ENCODE measurements at places on chromosomes 12 and 14.

DNA sequence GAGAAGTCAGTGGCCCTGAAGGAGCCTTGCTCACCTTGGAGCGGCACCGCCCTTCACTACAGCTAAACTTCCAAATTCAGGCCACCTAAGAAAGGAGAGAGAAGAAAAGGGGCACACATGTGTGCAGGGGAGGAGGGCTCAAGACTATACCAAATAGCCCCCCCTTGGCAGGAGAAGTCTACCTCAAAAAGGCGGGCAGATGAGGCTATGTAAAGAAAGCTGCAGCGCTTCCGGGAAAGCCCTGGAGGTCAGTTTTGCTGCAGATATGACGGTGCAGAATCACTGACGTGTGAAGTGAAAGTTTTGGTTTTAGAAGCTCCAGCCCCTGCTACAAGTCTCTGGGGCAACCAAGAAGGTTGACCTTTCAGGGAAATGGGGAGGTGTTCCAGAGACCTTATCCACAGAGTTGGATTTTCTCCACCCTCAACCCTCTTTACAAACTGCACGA, 48.2 kb upstream of the PNMA1 start:
- DNase-seq, result no peak

DNA sequence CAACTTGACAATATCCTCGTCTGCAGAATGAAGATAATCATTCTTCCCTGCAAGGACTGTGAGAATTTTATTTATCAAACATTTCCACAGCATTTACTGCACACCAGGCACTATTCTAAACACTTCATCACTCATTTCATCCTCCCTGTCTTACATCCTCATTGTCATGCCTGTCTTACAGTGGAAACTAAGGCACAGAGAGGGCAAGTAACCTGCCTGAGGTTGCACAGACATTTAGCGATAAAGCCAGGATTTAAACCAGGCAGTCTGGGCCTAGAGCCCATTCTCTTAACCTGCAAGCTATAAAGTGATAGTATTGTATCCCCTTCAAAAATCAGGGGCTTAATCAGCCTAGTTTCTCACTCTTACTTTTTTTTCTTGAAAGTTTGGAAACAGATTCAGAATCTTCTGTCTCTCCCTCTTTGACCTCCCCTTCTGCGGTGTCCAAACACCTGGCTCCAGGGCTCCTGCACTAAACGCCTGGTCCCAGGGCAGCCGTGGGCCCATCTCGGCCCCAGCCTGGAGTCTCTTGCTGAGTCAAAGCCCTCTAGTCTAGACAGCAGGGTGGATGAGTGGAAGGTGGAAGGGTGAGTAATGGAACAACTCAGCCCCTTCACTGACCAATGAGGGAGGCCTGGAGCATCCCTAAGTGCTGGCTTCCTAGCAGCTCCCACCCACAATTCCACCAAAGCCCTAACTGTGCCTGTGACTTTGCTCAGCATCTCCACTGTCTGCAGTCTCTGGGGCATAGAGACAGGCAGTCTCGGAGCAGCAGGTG, 12.5 kb downstream of the ISM2 start:
- no peak for DNase-seq

DNA sequence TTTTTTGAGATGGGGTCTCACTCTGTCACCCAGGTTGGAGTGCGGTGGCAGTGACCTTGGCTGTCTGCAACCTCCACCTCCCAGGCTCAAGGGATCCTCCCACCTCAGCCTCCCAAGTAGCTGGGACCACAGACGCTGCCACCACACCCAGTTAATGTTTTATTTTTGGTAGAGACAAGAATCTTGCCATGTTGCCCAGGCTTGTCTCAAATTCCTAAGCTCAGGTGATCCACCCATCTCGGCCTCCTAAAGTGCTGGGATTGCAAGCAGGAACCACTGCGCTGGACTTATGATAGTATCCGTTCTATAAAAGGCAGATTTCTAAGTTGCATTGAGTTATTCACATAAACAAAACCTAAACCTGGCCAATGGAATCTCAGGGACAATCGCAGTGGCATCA, 321.1 kb upstream of the PRICKLE1 start:
- DNase-seq, result no peak

GRCh38 chr14:56040121-56040520, 78.1 kb upstream of the PELI2 start:
- no peak for DNase-seq

DNA sequence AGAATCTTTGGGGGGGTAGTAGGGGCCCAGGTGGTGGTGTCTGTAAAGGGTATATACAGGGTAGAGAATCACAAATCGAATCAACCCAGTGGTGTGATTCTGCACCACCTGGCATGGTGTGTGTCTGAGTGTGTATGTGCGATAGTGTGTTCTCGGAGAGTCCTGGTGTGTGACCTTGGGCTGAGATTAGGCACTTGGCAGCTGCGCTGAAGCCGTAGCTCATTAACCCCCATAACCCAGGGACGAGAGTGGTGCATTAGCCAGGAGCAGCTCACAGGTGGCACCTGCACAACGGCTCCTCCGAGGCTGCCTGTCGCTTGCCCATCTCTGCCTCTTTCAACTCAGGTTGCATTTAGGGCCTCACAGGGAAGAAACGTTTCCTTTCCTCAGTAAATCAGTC, 15.6 kb upstream of the TESC start:
- peak; percentile 33 for DNase-seq

GRCh38 chr12:52836491-52837412, 2.6 kb upstream of the KRT79 start:
- DNase-seq, result peak; percentile 38

DNA sequence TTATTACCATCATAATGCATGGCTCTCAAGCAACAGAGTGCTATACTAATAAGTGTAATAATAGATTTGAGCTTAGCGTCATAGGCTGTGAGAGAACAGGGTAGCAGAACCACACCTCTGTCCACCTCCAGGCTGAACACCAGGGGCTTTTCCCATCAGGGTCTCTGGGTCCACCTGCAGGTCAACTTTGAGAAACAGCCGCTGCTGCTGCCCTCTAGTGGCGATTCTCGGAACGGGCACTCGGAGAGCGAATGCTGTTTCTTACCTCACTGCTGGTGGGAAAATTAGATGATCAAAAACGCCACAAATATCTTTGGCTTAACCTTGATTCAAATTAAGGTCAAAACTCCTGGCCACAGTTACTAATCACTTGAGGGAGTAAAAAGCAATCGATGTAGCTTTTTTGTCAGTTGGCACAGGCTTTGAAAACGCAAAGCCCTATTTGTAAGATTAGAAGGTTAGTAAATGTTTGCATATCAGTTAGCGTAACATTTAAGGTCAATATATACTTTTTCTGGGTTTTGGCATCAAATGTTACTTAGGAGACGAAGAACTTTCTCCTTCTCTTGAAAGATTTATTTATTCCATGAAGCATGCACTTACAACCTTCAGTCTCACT, 127.9 kb upstream of the TMEM132D start:
- no peak for DNase-seq

- no peak for DNase-seq
Measured at GRCh38 chr14:63200035-63200740, 4.1 kb upstream of the RHOJ start.

- no peak for DNase-seq
Measured at GRCh38 chr12:111981987-111982386, 31.0 kb downstream of the TMEM116 start.

GRCh38 chr14:26200687-26201086, 397.1 kb downstream of the NOVA1 start:
- DNase-seq, result no peak

DNA sequence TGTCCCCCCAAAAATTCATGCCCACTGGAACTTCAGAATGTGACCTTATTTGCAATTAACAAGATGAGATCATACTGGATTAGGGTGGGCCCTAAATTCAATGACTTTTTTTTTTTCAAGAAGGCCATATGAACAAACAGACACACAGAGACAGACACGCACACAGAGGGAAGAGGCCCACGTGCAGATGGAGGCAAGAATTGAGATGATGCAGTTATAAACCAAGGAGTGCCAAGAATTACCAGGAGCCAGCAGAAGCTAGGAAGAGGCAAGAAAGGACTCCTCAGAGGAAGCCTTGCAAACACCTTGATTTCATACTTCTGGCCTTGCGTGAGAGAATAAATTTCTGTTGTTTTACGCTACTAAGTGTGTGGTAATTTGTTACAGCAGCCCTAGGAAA, 33.4 kb downstream of the NELL2 start:
- DNase-seq, result no peak

- no peak for DNase-seq
Measured at GRCh38 chr12:11752403-11753149, 103.1 kb downstream of the ETV6 start.

DNA sequence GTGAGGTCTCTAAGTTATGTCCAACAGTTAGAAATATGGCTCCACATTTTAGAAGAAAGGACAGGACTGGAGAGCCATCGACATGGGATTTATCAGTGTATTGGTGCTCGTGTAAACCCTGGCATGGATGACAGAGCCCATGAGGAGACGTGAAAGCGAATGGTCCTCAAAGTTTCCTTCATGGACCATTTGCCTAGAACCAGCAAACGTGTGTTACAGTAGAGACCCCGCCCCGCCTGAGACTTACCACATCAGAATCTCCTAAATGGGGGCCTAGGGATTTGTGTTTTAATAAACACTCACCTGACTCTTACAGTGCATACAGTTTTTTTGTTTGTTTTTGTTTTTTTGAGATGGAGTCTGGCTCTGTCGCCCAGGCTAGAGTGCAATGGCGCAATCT, 12.2 kb downstream of the EVL start:
- no peak for DNase-seq

- DNase-seq, result no peak
Measured at GRCh38 chr12:91256411-91256810, 73.8 kb upstream of the DCN start.
